ENCODE measurements at places on chromosomes 4 and X.

DNA sequence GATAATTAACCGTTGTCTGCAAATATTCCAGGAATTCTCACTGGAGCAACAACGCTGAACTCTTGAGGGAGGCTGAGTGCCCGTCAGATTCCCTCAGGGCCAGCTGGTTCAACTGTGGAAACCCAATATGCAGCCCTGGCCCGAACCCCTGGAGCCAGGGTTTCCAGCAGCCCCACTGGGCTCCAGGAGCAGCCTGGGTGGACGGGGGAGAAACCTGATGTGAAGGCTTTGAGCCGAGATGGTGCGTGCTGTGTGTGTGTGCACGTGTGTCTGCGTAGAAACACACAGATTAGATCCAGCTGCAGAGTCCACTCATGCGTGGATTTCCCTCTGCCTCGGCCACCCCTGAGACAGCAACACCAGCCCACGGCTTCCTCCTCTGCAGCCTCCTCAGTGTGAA, 19.4 kb upstream of the SLC25A6 start:
- DNase-seq: no peak

DNA sequence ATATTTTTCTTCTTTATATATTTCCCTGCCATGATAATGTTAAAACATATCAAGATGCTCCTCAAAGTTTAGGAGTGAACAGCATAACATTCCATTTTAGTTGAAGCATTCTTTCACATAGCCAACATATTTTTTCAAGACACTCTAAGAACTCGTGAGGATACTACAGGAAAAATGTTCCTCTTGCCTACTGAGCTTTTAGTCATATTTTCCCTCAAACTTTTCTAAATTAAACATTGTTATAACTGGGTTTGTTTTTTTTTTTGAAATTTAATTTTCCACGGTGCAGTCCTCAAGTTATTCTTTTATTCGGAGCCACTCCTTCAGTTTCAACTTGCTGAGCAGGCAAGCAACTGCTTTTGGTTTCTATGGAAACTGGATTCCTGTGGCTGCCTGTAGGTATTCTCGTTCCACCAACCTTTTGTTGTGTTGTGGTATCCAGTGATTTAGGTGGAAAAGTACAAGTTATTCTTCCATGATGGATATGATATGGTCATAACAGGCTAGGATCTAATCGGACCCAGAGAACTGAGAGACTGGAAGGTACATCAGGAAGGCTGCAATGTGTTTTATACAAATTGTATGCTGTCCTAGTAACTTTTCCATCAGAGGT, 248.0 kb downstream of the TRIML1 start:
- no peak for DNase-seq

DNA sequence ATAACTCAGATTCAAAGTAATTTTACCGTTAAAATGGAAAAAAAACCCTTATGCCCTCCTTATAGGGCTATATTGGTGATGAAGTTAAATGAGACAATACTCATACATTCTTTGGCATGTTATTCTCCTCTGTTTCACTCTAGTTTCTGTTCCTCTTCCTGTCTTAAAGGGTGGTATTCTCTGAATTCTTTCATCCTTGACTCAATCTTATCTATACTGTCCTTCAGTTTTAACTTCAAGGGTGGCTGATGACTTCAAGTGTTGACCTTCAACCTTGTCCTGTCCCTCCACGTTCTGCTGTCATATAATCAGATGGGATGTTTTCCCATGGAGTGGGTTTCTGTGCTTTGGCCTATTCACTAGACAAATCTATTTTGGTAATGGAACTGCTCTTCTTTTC, 44.0 kb downstream of the ZNF518B start:
- DNase-seq: no peak

- no peak for DNase-seq
These were observed 70.7 kb downstream of the RASL11B start for GRCh38 chr4:52932591-52933470.

DNA sequence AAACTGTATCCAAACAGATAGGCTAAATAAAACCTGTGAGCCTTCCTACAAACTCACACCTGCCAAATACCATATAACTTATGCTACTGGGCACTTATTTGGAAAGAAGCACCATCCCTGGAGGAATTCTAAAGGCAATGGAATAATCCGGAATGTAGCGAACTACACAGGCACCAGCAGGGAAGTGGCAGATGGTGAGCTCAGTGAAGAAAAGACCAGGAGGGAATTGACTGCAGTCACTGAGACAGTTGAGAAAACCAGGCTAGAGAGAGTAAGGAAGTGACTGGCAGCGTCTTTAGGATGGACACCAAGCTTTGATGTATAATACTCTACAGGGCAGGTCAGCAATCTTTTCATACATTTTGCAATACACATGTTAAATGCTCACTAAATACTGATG, 16.3 kb downstream of the NDNF start:
- DNase-seq: no peak

GRCh38 chr4:147524601-147525000, 43.7 kb downstream of the EDNRA start:
- DNase-seq: no peak
